Activated T-helper 17 cell treated with anti-CD3 and anti-CD28 coated beads, Interleukin-2, amount 50 U/mL, for 72 hours (primary cell): ENCODE measurements at places on chromosomes 1 and 21. TPM values are rescaled to one million over a fixed set of nuclear protein-coding genes. Genes with fewer than 3 reads are reported as not detected.
A peak's percentile ranks its signal among the peaks of the same experiment; 100 is the strongest.

The MATN1 gene
- 0.26 TPM for total RNA-seq

GRCh38 chr21:38986406-38986805, 180.7 kb downstream of the ETS2 start:
- no peak overlapping the region for H3K4me3 ChIP-seq
- peaks cover 48% of the 10 kb centered on the region for H3K27me3 ChIP-seq

GRCh38 chr1:186212568-186213224, 162.4 kb downstream of the TPR start:
- ATAC-seq: no peak
- H3K27me3 ChIP-seq: peaks cover 26% of the 10 kb centered on the region
- H3K27ac ChIP-seq: no peak overlapping the region
- no peak overlapping the region for H3K4me3 ChIP-seq

DNA sequence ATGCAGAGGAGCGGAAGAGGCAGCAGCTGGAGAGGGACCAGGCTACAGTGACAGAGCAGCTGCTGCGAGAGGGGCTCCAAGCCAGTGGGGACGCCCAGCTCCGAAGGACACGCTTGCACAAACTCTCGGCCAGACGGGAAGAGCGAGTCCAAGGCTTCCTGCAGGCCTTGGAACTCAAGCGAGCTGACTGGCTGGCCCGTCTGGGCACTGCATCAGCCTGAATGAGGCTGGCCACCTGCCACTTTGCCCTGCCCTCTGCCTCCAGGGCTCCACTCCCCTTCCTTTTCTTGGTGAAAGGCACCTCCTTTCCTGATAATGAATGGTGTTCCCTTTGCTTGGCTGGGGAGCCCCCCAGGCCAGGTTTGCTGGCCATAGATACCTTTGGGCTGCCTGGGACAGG, 3.3 kb upstream of the HMGN2 start:
- H3K36me3 ChIP-seq: peaks cover 86% of the 10 kb centered on the region
- H3K27me3 ChIP-seq: no peaks in the 10 kb centered on the region
- H3K4me1 ChIP-seq: peaks cover 13% of the 10 kb centered on the region
- ATAC-seq: no peak

The LCE6A gene
- total RNA-seq: not detected

The LCK gene
- total RNA-seq: 228 TPM

The USH2A gene
- not detected for total RNA-seq

DNA sequence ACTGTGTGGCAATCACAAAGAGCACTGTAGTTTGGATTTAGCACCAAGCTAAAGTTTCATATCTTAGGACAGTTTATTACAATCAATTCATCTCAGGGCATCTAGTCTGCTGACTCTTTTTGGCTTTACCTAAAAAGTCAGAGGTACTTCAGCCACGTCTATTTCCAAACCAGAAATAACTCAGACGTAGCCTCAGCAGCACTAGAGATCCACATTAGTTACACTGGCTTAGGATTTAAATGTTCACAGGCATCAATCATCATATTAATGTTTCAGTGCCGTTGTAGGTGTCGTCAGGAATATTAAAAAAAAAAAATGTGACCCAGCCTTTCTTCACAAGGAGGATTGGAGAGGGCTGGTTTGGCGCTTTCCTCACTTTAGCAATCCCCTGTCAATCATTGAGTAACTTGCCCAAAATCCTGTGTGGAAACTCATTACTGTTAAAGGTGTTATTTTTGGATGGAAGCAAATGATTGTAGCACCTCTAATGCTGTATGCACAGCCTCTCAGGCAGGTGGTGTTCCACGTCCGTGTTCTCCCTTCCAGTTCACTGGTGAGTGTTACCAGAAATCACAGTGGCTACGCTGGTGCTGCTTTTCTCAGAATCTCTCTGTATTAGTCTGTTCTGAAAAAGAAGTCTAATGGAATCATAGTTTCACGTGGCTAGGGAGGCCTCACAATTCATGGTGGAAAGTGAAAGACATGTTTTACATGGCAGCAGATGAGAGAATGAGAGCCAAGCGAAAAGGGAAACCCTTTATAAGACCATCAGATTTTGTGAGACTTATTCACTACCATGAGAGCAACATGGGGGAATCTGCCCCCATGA, 45.4 kb downstream of the NEK7 start:
- H3K36me3 ChIP-seq: peaks cover 14% of the 10 kb centered on the region
- peak overlapping the region; percentile 87 for H3K27ac ChIP-seq
- peak overlapping the region; percentile 80 for H3K4me3 ChIP-seq

The HES4 gene
- 2.5 TPM for total RNA-seq

GRCh38 chr1:219517031-219517430, 95.9 kb downstream of the ZC3H11B start:
- no peak overlapping the region for H3K4me3 ChIP-seq
- no peaks in the 10 kb centered on the region for H3K36me3 ChIP-seq
- H3K27me3 ChIP-seq: no peaks in the 10 kb centered on the region
- H3K4me1 ChIP-seq: no peaks in the 10 kb centered on the region
- H3K27ac ChIP-seq: no peak overlapping the region

DNA sequence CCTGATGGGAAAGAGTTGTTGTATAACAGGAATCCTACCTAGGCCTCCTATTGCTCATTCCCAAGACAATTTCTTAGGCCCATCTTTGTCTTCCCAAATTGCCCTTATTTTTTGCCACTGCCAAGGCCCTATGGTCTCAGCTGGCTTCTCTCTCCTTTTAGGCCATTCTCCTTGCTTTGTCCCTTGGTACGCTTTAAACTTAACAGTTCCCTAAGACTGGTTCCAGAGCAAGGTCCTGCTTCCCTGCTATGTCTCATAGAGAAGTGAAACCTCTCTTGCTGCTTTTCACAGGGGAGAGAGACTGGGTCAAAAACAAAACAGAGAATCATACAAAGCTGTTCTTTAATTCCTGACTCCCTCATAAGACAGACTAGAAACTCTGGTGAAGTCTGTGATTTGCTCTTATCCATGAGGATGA, 77.1 kb downstream of the XCL2 start:
- no peaks in the 10 kb centered on the region for H3K27me3 ChIP-seq
- peak overlapping the region; percentile 54 for H3K27ac ChIP-seq
- peaks cover 38% of the 10 kb centered on the region for H3K4me1 ChIP-seq
- ATAC-seq: peak; percentile 15
- no peaks in the 10 kb centered on the region for H3K36me3 ChIP-seq

DNA sequence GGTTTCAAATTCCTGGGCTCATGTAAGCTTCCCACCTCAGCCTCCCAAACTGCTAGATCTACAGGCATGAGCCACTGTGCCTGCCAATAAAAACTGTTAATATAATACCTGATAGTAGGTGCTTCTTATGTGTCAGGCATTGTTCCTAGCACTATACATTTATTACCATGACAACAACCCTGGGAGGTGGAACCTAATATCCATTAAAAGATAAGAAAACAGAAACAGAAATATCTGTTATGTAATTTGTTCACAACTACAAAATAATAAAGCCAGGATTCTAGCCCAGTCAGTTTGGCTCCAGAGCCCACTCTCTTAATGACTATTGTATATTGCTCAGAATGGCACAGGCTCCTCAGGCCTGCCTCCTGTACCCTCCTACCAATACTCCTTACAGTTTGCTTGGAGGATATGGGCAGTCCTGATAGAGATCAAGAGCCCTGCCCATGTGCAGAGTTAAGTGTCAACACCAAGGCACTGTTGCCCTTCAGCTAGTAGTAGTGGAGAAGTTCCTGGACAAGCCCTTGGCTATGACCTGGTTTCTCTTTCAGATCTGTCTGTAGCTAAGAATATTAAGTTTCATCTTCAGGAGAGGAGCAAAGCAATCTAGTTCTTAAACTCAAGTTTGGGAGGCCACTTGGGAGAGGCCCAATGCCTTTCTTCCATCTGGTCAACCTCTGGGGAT, 22.4 kb downstream of the RPL5 start:
- peaks cover 5% of the 10 kb centered on the region for H3K36me3 ChIP-seq
- peaks cover 18% of the 10 kb centered on the region for H3K4me1 ChIP-seq
- H3K4me3 ChIP-seq: no peak overlapping the region
- H3K27me3 ChIP-seq: no peaks in the 10 kb centered on the region

The PGLYRP4 gene
- total RNA-seq: 0.22 TPM

DNA sequence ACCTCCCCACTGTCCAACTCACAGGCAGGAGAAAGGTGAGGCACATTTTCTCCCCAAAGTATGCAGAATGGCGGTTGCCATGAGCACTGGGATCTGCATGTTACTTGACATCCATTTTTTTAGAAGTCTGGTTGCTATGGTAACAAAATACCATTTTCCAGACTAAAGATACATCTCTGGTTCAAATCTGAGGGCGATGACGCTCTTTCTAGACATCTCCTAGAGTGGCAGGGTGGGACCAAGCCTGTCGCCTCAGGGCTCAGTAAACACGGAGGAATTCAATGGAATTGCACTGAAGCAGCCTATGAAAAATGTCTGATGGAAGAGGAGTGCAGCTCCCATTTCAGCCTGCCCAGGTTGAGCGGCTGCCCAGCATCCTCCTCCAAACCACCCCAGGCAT, 21.5 kb upstream of the FAM43B start:
- H3K27me3 ChIP-seq: peaks cover 57% of the 10 kb centered on the region
- no peak overlapping the region for H3K27ac ChIP-seq
- ATAC-seq: no peak
- no peak overlapping the region for H3K4me3 ChIP-seq

DNA sequence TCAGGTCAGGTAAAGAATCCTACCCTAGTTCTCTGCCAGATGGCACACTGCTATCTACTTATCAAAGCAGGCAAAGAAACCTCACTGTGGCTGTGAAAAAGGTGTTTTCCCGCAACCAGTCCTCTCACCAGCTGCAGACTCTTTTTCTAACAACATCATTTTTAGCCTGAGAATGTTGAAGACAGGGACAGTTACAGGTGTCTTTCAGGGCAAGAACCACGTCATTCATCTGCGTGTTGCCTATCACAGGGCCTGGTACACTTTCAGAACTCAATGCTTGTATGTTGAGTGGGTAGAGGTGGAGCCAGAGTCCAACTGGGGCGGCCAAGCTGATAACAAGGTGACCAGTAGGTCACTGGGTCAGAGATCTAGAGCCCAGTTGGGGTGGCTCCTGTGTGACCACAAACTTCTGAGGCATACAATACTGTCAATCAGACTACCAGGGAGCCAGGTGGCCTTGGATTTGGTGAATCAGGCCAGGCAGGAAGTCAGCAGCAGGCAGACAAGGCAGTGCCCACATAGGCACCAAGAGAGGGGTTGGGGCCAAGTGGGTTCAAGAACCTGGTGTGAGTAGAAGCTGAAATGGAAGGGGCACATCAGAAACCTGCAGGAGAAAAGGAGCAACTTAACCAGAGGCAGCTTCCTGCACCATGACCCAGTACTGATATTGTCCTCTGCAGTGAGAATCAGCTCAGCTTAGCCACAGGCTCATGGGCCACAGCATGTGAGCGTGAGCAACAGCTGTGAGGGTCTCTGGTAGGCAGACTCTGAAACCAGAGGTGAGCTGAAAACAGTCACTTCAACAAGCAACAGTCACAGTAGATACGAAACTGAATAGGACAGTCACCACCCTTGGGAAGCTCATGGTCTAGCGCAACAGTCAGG, 123.6 kb downstream of the DTL start:
- H3K4me3 ChIP-seq: peak overlapping the region; percentile 45
- H3K27me3 ChIP-seq: no peaks in the 10 kb centered on the region
- H3K36me3 ChIP-seq: no peaks in the 10 kb centered on the region
- peak overlapping the region; percentile 84 for H3K27ac ChIP-seq

The KCNJ9 gene
- total RNA-seq: not detected

GRCh38 chr1:51663105-51663504, 46.2 kb downstream of the OSBPL9 start:
- H3K27ac ChIP-seq: no peak overlapping the region
- H3K27me3 ChIP-seq: no peaks in the 10 kb centered on the region
- no peak for ATAC-seq
- no peak overlapping the region for H3K4me3 ChIP-seq
- H3K4me1 ChIP-seq: peaks cover 4% of the 10 kb centered on the region

DNA sequence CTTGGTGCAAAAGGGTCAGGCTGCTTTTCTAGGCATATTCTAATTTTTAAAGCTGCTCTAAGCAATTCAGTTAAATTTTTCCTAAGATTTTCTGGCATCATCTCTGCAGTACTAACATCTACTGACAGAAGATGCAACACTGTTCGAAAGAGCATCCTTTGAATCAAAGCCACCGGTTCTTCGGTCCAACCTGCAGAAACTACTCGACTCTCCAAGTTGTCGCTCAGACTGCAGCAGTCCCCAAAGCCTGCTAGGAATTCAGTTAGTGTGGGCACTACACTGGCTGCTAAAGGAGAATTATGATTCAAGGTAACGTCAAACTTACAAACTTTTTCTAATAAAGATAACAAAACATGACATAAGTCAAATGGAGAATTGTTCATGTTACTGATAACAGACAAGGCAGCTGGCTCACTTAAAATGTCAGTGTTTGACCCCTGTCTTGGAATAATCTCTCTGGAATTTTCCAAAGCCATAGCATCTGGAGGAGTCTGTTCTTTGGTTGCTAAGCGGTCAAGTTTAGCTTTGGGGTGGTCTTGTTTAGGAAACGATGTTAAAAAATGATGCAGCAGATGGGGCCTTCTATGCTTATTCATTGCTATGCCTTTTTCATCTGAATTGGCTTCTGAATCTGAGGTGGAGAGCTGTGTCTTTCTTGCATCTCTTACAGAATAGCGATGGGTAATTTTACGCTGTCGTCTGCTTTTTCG, 56.9 kb downstream of the LYST start:
- no peak overlapping the region for H3K27ac ChIP-seq
- H3K4me1 ChIP-seq: no peaks in the 10 kb centered on the region
- no peak overlapping the region for H3K4me3 ChIP-seq
- ATAC-seq: no peak

The ERRFI1 gene
- total RNA-seq: 3.1 TPM

GRCh38 chr1:26452459-26453183, 19.6 kb upstream of the HMGN2 start:
- H3K4me1 ChIP-seq: no peaks in the 10 kb centered on the region
- H3K27me3 ChIP-seq: no peaks in the 10 kb centered on the region
- H3K36me3 ChIP-seq: peaks cover 96% of the 10 kb centered on the region
- no peak for ATAC-seq

DNA sequence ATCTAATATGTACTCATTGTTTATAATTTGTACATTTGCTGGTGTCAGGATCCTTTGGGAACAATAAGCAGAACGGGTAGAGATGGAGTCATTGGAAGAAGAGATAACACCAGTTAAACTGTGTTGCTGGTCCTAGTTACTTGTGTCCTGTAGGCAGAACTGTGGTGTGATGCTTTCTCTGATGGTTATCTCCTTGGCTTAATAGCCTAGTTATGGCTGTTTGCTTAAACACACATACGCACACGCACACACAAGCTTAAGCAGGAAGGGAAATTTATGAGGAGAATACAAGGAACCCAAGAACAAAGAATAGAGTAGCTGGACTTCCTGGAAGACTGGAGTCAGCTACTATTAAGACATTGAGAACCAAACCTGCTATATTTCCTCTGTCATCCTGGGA, 5.7 kb upstream of the PKN2 start:
- peaks cover 6% of the 10 kb centered on the region for H3K4me1 ChIP-seq
- peaks cover 3% of the 10 kb centered on the region for H3K27me3 ChIP-seq
- no peak overlapping the region for H3K4me3 ChIP-seq
- ATAC-seq: no peak
- H3K27ac ChIP-seq: no peak overlapping the region
- H3K36me3 ChIP-seq: no peaks in the 10 kb centered on the region

The HECTD3 gene
- total RNA-seq: 29.5 TPM

DNA sequence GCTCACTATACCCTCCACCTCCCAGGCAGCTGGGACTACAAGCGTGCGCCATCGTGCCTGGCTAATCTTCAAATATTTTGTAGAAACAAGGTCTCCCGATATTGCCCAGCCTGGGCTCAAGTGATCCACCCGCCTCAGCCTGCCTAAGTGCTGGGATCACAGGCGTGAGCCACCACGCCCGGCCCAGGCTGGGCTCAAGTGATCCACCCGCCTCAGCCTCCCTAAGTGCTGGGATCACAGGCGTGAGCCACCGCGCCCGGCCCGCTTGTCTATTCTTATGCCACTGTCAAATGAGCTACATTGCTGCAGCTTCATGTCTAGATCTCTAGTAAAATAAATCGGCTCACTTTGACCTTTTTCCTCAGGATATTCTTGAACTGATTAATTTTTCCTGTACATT, 107.7 kb upstream of the COL6A1 start:
- ATAC-seq: no peak
- H3K4me3 ChIP-seq: no peak overlapping the region
- H3K27ac ChIP-seq: no peak overlapping the region
- no peaks in the 10 kb centered on the region for H3K4me1 ChIP-seq
